ENCODE measurements at places on chromosomes 2 and 18.

GRCh38 chr2:190036071-190036470 is 26.5 kb downstream of the MSTN start:
- DNase-seq, result no peak

- no peak for DNase-seq
Observed at GRCh38 chr2:176997074-176997791, 215.4 kb upstream of the HNRNPA3 start.

DNA sequence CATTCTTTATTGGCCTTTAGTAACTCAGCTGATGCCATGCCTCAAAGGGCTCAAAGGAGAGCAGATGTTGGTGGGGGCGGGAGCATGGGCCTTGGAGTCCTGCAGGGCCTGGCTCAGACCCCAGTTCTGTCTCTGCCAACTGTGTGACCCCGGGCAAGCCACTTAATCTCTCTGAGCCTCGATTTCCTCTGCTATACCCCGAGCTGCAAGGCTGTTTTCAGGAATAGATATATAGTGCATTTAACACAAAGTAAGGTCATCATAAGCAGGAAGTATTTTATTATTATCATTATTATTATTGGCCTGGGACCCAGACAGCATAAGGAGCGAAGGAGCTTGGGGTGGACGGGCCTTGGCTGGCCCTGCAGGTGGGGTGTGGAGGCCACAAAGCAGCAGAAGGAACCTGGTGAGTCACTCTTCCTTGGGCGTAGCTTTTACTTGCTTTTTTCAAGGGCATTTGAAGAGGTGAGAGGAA is 162.7 kb downstream of the INHBB start:
- DNase-seq, result no peak

DNA sequence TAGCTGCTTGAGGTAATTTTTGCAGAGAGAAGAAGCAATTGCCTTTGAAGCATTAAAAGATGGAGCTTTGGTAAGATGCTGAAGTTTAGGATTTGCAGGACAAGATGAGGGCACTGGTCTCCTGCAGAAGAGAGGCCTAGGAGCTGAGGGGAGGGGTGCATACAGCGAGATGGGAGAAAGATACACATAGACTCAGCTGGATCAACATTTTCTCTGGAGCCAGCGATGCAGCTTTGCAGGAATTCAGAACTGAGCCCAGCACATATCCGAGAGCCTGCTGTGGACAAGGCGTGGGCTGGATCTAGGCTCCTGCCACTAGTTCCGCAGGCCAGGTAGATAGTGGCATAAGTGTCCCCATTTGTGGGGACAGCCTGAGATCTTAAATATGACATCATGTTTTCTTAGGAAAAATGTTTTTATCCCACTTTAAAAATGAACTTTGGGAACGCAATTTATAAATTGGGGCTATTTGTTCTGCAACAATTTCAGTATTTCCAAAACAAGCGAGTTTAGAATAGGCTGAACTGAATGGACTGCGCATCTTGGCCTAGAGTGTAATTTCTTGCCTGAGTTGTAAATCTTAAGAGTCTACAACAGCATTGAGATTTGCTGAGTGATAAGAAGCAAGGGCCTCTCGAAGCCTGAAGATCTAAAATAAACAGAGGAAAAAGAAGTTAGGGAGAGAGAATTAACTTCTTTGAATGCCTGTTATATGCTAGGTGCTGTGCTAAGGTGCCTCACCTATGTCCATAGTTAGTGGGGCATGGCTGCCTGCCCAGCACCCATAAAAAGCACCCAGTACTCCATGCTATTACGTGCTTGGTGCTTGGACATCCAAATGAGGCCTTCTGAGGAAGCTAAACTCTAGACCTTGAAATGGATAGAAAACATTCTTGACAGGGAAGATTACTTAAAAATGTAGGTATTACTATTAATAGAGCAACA is 17.3 kb downstream of the GRHL1 start:
- DNase-seq, result no peak

- no peak for DNase-seq
Observed at GRCh38 chr2:65688141-65688886, 255.9 kb upstream of the SPRED2 start.

DNA sequence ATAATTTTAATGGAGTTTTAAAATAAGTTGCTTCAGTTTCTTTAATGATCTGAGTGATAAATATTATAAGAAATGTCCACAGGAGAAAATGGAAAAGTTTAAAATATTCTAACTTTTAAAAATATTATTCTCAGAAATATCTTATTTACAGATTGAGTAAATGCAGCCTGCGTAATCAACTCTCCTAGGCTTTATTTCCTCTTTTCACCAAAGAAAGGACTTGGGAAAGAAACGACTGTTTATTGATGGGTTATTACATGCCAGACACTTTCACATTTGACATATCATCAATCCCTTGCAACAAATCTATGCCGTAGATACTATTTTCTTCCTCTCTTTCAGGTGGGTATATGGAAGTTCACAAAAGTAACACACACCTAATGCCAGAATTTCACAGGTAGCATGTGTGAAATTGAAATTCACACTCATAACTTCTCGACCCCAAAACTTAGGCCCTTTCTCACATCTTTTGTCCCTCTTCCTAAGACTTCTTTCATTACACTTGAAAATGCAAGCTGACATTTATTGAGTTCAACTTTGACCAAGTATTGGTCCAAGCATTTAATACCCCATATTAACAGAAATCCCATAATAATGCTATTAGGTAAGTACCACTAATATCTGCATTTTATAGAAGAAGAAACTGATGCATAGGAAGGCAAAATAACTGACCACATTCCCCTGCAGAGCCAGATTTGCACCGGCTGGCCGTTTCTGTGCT is 49.2 kb downstream of the MYOM1 start:
- DNase-seq, result no peak

GRCh38 chr2:173412628-173413027 is 58.0 kb downstream of the CDCA7 start:
- DNase-seq, result no peak

DNA sequence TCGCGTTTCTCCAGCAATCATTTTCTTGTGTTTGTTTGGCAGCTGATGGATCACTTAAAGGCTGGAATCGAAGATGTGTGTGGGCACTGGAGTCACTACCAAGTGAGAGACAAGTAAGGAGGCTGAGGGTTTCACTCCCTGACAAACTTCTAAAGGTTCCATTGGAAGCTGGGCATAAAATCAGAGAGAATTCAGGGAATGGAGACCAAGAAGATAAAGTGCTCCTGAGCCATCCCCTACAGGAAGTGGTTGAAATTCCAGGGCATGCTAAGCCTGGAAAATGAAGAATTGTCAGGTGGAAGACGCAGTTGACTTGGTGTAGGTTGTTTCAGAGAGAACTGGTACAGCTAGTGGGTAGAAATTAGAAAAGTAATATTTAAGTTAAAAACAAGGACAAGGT is 39.1 kb downstream of the SLC9A4 start:
- no peak for DNase-seq

DNA sequence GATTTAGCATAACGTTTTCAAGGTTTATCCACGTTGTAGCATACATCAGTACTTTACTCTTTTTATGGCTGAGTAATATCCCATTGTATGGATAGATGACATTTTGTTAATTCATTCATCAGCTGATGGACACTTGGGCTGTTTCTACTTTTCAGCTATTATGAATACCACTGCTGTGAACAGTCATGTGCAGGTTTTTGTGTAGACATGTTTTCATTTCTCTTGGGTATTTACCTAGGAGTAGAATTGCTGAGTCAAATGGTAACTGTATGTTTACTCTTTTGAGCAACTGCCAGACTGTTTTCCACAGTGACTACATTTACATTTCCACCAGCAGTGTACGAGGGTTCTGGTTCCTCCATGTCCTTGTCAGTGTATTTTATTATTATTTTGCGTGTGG is 33.9 kb downstream of the COX7A2L start:
- no peak for DNase-seq

- no peak for DNase-seq
Observed at GRCh38 chr18:8424917-8425725, 184.1 kb upstream of the RAB12 start.

GRCh38 chr2:88950010-88950409 is 258.5 kb downstream of the RPIA start:
- DNase-seq, result no peak

GRCh38 chr2:54482715-54483114 is 26.6 kb downstream of the SPTBN1 start:
- no peak for DNase-seq

- no peak for DNase-seq
Observed at GRCh38 chr2:188292348-188293239, 920 bp downstream of the GULP1 start.

DNA sequence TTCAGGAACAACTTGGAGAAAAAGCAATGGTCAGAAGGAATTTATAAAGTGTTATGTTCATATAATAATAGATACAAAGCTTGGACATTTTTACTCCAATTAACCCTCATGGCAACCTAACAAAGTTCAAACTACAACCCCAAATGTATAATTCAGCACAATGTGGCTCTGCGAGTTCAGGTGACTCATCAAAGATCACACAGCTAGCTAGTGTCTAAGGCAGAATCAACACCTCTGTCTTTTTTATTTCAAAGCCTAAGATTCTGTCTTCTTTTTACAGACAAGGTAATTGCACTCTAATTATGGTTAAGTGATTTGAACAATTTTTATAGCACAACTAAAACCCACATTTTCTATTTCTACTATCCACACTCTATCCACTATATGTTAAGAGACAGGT is 90.5 kb downstream of the CHST9 start:
- no peak for DNase-seq

- no peak for DNase-seq
Observed at GRCh38 chr18:47737198-47737830, 193.1 kb downstream of the SMAD2 start.

DNA sequence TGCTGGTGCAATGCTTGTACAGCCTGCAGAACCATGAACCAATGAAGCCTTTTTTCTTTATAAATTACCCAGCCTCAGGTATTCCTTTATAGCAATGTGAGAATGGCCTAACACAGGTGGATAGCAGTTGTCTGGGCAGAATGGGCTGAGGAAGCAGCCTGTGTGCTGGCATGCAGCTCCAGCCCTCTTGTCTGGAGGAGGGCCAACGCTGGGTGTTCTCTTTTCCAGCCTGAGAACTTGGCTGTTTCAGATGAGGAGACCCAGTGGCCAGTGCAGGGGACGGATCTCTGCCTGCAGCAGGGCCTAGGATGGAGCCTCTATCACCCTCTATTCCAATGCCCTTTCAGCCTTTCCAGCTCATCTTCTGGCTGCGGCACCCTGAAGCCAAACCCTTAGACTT is 58.8 kb downstream of the CTIF start:
- no peak for DNase-seq

- DNase-seq, result no peak
Observed at GRCh38 chr2:100840519-100840918, 20.6 kb downstream of the NPAS2 start.

- DNase-seq, result no peak
Observed at GRCh38 chr2:197442857-197443256, 8.0 kb upstream of the SF3B1 start.

GRCh38 chr2:159797543-159798375 is at the start of gene CD302:
CD302 (minus strand) TSS chr2:159798208; CDS start chr2:159798198, 10 bp downstream.
- peak; percentile 16 for DNase-seq
